ENCODE measurements at places on chromosomes 5 and 9.
A peak's percentile ranks its signal among the peaks of the same experiment; 100 is the strongest.

DNA sequence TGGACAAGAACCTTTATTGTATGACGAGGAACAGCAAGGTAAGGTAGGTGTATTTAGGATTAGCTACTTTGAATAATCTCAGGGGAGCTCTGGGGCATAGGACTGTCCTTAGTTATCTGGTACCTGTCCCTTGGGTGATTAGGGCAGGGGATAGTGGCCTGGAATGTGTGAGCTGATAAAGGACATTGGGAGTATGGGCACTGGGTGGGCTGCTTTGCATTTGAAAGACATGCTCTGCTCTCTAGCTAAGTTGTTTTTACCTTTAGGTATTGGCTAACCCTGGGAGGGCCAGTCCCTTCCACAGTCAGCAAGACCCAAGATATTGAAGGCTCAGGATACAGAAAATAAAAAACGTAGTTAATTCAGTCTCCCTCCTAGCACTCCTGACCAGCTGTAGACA is 282.8 kb upstream of the C9orf72 start:
- no peak for DNase-seq

DNA sequence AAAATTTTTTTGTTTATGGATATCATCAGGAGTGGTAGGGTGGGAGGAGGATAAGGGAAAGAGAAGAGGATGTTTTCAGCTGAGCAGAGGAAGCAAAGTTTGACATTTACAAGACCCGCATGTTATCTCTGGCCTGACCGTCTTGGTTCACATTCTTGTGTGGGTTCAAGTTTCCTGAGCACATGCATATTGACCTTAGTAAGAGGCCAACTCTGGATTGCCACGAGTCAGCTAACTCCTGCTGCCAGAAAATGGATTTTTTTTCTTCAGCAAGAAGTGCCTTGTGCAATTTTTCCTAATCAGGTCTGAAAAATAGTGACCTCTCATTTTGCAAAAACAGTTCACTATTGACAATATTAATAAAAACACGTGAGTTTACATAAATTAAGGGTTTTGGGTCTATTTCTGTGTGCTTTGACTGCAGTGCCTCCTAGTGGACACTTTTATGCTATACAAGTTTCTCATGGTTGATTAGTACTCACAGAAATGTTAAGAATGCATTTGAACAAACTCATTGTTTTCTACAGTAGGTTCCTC is 27.1 kb upstream of the BASP1 start:
- DNase-seq, result peak; percentile 71

- no peak for DNase-seq
Observed at GRCh38 chr5:88676637-88677375, 206.2 kb downstream of the MEF2C start.

DNA sequence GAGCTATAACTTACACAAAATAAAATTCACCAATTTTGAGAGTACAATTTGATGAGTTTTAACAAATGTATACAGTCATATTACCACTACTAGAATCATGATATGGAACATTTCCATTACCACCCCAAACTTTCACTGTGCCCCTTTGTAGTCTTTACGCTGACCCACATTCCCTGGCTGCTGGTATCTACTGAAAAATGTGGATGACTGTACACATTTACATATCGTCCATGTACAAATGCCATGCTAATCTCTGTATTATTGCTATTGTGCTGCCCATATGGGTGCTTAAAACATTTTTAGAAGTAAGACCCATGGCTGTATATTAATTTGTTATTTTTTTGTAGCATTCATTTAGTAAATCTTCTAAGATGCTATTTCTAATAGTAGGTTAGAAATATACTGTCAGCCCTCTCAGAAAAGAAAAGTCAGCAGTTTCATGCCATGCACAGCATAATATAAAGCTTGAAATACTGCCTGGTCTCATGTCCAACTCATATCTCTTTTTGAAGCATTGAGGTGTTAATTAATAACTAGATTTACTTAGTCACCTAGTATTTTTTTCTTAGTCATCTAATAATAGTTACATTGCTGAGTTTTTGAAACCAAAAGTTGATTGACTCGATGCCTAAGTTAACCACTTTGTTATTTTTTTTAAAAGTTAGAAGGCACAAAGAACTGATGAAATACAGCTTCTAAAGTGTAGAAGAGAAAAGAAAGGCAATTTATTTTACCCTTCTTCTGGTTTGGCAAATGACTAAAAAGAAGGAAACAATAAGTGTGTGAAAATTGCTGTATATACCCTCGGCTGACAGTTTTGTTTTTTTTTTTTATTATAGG is 188.3 kb upstream of the MEF2C start:
- DNase-seq, result no peak

GRCh38 chr5:156479849-156480248 is 152.9 kb downstream of the SGCD start:
- no peak for DNase-seq

GRCh38 chr9:88577256-88578120 is 42.5 kb downstream of the NXNL2 start:
- DNase-seq, result no peak
